Tibial nerve (tissue), 4 donors: ENCODE measurements at places on chromosomes 5 and 9.

GRCh38 chr9:100014846-100015245 is 84.0 kb downstream of the ERP44 start:
- no peak for DNase-seq

GRCh38 chr9:89418882-89419640 is 78.9 kb downstream of the SEMA4D start:
- no peak for DNase-seq

DNA sequence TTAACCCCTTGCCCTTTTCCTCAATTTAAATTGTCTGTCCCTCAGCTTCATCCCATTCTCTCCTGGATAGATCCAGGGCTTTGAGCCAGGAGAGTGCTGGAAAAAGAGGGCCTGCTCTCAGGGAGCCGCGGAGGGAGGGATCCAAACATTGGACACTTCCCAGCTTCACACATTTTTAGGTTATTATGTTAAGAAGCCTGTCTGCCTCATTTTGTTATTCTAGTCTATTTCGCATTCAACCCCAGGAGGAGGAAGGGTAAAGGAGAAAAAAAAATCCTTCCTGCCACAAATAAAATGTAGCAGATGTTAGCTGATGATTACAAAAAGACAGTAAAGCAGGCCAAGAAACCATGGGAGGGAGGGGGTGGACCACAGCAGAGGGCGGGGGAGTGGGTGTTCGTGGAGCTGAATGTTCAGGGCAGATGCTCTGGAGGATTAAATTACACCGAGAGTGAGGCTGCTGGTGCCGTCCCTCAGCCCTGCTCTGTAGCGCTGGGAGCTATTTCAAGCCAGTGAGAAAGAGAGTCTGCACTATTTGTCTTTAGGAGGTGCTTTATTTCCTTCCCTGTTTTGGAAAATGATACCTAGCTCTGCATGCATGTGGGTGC is 60.6 kb upstream of the ZFR start:
- peak; percentile 71 for DNase-seq

GRCh38 chr9:89802781-89803355 is 198.1 kb downstream of the GADD45G start:
- DNase-seq = peak; percentile 57

DNA sequence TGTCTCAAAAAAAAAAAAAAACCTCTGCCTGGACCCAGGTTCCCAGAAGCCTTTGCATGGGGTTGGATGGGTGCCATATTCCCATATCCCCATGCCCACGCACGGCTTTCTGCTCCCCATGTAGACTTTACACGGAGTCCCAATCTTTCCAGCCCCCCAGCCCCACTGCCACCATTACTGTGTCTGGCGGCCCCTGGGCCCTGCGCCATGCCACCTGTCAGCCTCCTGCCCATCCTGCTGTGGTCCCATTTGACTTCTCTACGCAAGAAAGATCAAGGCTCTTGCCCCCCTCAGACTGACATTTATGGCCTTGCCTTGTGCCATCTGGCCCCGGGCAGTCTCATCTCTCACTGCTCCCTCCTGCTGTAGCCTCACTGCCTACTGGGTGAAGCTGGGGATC is 6.5 kb upstream of the AK1 start:
- DNase-seq = no peak

GRCh38 chr9:136853596-136854112 is 1.5 kb downstream of the MAMDC4 start:
- DNase-seq = no peak

GRCh38 chr5:139486201-139486600 is 3.6 kb upstream of the STING1 start:
- no peak for DNase-seq

- no peak for DNase-seq
These were observed 17.4 kb downstream of the ATG10 start for GRCh38 chr5:81989204-81989603.

GRCh38 chr5:146656703-146657102 is 140.7 kb upstream of the GPR151 start:
- no peak for DNase-seq
